ENCODE measurements at places on chromosomes 16 and 17.

- DNase-seq, result no peak
Measured at GRCh38 chr16:26816266-26816665, 250.5 kb upstream of the C16orf82 start.

DNA sequence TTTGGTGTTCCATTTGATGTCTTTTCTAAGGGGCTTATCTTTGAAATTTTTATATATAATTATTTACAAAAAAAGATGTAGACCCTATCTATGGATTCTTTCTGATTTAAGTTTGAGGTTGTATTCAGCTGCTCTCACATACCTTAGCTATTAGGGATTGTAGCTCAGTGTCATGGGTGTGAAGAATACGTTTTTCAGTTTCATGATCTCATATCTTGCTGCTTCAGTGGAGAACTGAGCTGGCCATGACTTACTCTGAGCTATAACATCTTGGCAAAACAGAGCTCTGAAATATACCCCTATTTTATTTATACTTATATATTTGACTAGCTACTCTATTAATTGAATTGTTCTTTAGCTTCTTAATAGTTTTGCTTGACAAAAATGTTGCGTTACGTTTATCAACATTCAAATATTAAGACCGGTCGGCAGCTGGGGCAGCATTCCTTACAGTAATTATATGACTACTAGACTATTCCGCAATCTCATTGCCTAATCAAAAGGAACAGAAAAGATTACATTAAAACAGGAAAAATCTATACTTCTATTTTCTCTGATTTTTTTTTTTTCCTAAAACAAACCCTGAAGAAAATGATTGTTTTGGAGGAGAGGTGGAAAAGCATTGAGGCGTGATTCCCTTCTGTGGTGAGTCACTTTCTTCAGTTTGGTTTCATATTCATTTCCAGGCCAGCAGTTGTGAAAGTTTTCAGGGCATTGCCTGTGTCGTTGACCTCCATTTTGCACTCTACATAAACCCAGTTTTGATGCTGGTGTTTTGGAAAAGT is 24.1 kb upstream of the KRT24 start:
- DNase-seq, result peak; percentile 3

GRCh38 chr17:48715496-48716399 is 6.6 kb downstream of the PRAC1 start:
- DNase-seq, result no peak

DNA sequence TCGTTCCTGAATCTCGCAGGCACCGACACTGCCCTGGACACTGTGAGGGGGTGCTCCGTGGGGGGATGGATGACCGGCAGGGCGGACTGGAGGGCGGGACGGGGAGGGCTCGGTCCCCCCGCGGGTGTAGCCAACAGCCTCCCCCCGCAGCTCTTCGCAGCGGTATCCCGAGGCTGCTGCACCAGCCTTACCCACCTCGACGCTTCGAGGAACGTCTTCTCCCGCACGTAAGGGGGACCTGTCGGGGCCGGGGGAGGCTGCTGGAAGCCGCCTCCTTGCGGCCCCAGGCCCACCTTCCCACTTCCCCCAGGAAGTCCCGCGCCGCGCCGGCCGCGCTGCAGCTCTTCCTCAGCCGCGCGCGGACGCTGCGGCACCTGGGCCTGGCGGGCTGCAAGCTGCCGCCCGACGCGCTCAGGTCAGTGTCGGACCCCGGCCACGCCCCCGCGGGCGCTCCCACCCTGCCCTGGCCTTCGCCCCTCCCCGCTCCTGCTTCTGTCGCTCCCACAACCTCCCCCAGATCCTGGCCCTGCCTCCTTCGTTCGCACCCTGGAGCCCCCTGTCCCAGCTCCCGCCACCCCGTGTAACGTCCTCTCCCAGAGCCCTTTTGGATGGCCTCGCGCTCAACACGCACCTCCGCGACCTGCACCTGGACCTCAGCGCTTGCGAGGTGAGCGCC is 3.3 kb downstream of the CARMIL2 start:
- DNase-seq, result no peak

- no peak for DNase-seq
Measured at GRCh38 chr16:89720551-89720812, 216 bp downstream of the VPS9D1 start.

GRCh38 chr17:4008441-4009185 is 44.4 kb upstream of the ATP2A3 start:
- DNase-seq, result no peak

GRCh38 chr16:64151990-64152767 is 969.7 kb downstream of the CDH11 start:
- peak; percentile 53 for DNase-seq
